ENCODE measurements at places on chromosomes 2 and 18. TPM values are rescaled to one million over a fixed set of nuclear protein-coding genes. Genes with fewer than 3 reads are reported as not detected.

DNA sequence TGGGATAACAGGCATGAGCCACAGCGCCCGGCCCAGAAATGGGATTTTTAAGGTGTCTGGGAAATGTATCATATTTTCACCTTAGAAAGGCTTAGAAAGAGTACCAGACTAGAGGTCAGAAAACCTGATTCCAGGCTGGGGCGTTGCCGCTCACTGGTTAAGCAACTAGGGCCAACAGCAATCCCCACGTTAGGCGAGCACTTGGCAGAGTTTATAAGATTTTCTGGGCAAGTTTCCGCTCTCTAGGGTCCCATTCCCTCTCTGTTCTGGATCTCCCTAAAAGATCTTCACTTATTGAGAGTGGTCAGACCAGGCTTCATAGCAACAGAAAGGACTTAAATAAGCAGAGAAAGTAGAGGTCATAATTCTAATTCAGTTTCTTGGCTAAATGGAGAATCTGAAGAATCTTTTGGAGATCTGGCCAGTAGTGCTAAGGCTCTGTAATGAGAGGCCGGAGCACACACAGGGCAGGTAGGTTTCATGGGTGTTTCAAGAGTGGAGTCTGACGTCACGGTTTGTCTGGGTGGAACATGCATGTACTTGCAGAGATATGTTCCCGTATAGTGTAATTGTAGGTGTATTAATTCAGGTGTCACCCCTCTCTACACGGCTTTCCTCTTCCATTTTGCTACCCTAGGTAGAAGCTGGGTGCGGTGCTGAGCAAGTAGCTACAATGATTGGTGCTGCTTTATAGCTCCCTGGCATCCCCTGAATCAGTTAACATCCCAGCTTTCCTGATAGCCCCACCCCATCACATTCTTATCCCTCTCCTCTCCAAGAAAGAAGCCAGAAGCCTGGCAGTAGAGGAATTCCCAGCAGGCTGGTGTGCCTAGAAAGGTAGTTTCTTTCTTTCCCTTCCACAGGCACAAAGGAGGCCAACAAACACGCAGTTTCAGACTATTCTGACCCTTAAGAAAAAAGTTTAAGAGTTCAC, 4.4 kb upstream of the SMAD7 start:
- no peak overlapping the region for H3K27ac ChIP-seq
- H3K36me3 ChIP-seq, result no peaks in the 10 kb centered on the region
- DNase-seq, result no peak
- H3K27me3 ChIP-seq, result no peaks in the 10 kb centered on the region
- peaks cover 12% of the 10 kb centered on the region for H3K4me1 ChIP-seq
- no peak overlapping the region for H3K4me3 ChIP-seq

GRCh38 chr18:22723773-22724172, 209.4 kb upstream of the RBBP8 start:
- H3K4me3 ChIP-seq, result no peak overlapping the region
- no peak for DNase-seq
- H3K4me1 ChIP-seq, result no peaks in the 10 kb centered on the region
- no peaks in the 10 kb centered on the region for H3K36me3 ChIP-seq
- H3K27ac ChIP-seq, result no peak overlapping the region
- no peaks in the 10 kb centered on the region for H3K27me3 ChIP-seq

GRCh38 chr18:79849328-79850207, 51.8 kb downstream of the KCNG2 start:
- no peaks in the 10 kb centered on the region for H3K36me3 ChIP-seq
- H3K27ac ChIP-seq, result no peak overlapping the region
- no peaks in the 10 kb centered on the region for H3K4me1 ChIP-seq
- no peak for DNase-seq

DNA sequence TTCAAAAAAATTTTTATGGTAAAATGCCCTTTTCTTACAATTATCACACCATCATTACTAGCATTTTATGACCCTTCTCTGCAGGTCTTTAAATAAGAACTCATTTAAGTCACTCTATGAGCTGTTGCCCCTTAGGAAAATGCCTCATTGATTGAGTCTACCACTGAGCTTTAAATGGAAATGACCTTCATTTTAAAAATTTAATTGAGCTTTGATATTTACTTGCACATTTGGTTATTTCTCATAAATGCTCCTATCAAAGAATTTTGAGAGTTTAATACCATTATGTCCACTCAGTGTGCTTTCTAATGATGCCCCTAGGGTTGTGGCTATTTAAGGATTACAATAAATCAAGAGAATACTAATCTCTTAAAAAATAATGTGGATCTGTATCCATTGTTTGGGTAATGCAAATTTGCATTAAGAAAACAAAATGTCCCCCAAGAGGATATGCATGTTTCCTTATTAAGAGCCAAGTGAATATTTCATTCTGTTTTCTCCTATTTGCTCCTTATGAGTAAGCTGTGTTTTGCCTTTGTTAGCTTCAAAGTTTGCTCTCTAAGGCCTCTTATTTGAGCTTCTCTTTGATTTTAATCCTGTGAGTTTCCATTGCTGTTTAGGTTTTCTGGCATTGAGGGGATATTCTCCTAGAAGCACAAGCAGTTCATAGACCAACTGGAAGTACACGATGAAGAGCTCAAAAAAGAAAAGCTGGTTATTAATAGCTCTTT, 69.8 kb downstream of the CERS6 start:
- H3K27ac ChIP-seq, result no peak overlapping the region
- peak; percentile 4 for DNase-seq
- peaks cover 14% of the 10 kb centered on the region for H3K4me1 ChIP-seq
- H3K27me3 ChIP-seq, result no peaks in the 10 kb centered on the region
- no peak overlapping the region for H3K4me3 ChIP-seq
- H3K36me3 ChIP-seq, result no peaks in the 10 kb centered on the region

- peaks cover 5% of the 10 kb centered on the region for H3K27me3 ChIP-seq
- DNase-seq, result no peak
- no peaks in the 10 kb centered on the region for H3K36me3 ChIP-seq
- H3K27ac ChIP-seq, result no peak overlapping the region
- H3K4me3 ChIP-seq, result no peak overlapping the region
- no peaks in the 10 kb centered on the region for H3K4me1 ChIP-seq
Measured at GRCh38 chr18:8253944-8254343, 355.3 kb upstream of the RAB12 start.

- H3K27ac ChIP-seq, result no peak overlapping the region
- peaks cover 19% of the 10 kb centered on the region for H3K4me1 ChIP-seq
- no peaks in the 10 kb centered on the region for H3K36me3 ChIP-seq
- H3K4me3 ChIP-seq, result no peak overlapping the region
- DNase-seq, result no peak
- H3K27me3 ChIP-seq, result no peaks in the 10 kb centered on the region
Measured at GRCh38 chr2:23513245-23513871, 128.4 kb downstream of the KLHL29 start.

DNA sequence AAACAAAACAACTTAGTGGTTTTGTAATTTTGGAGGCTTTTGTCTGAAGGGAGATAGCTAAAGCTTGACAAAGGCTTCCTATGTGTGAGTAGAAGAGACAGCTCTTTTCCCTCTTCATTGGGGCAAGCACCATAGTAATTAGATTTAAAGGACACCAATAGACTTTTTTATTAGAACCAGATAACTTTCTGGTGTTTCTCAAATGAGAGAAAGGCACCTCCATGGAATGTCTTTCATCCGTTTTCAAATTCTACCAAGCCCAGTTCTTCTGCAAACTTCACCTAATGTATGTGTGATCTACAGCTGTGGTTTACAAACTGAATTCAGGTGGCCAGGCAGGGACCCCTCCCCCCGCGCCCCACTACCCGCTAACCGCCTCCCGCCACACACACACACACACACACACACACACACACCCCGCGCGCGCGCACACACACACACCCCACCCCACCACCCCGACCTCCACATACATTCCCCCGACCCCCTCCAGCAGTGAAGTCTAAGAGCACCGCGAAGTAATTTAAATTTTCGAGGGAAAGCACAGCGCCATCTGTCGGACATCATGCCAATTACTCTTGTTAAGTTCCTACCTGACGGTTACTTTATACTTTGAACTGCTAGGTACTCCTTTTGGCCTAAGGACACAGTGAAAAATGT, 31.6 kb upstream of the PPP1R1C start:
- DNase-seq, result peak; percentile 89
- no peaks in the 10 kb centered on the region for H3K36me3 ChIP-seq
- no peaks in the 10 kb centered on the region for H3K27me3 ChIP-seq
- H3K4me1 ChIP-seq, result peaks cover 16% of the 10 kb centered on the region
- H3K4me3 ChIP-seq, result peak overlapping the region; percentile 44
- H3K27ac ChIP-seq, result peak overlapping the region; percentile 27

- H3K27me3 ChIP-seq, result no peaks in the 10 kb centered on the region
- H3K27ac ChIP-seq, result no peak overlapping the region
- H3K4me3 ChIP-seq, result no peak overlapping the region
- no peaks in the 10 kb centered on the region for H3K36me3 ChIP-seq
- no peaks in the 10 kb centered on the region for H3K4me1 ChIP-seq
- no peak for DNase-seq
Measured at GRCh38 chr18:46343931-46344372, 239.8 kb downstream of the HAUS1 start.

DNA sequence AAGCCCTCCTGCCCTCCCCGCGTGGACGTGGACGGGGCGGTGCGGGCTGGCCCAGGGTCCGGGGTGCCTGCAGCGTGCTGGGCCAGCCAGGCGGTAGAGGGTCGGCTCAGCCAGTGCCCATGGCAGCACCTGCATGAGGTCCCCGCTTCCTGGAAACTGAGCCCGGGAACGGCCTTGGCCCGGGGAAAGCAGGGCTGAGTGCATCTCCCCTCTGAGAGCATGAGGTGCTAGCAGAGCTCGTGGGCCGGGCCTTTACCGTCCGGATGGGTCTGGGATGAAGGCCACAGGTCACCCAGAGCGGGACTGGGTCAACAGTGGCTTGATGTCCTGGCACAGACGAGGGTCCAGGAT, 39.8 kb downstream of the TSHZ1 start:
- H3K4me3 ChIP-seq, result no peak overlapping the region
- H3K36me3 ChIP-seq, result no peaks in the 10 kb centered on the region

DNA sequence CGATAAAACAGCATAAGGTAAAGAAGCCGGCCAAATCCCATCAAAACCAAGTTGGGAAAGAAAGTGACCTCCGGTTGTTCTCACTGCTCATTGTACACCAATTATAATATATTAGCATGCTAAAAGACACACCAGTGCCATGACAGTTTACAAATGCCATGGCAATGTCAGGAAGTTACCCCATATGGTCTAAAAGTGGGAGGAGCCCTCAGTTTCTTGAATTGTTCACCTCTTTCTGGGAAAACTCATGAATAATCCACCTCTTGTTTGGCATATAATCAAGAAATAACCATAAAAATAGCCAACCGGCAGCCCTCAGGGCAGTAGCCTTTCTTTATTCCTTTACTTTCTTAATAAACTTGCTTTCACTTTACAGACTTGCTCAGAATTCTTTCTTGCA, 544.9 kb upstream of the SETBP1 start:
- no peak for DNase-seq
- H3K36me3 ChIP-seq, result no peaks in the 10 kb centered on the region
- H3K27ac ChIP-seq, result no peak overlapping the region
- no peaks in the 10 kb centered on the region for H3K4me1 ChIP-seq
- no peaks in the 10 kb centered on the region for H3K27me3 ChIP-seq
- no peak overlapping the region for H3K4me3 ChIP-seq

DNA sequence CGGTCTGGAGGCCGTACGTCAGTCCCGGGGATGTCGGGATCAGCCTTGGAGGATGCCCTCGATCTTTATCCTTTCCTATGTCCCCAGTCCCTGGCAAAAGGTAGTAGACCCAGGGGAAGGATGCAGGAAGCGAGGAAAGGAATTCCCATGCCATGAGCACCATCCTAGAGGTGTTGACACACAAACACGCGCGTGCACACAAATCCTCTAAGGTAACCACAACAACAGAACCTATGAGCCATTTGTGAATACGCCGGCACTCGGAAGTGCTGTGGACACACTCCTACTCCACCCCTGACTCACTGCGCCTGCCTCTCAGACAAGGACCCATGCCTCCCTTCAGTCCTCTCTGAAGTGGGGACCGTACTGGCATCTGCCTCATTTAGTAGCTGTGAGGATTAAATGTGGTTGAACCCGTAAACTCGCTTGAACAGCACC, 11.3 kb upstream of the MLPH start:
- DNase-seq, result no peak
- H3K27ac ChIP-seq, result peak overlapping the region; percentile 85
- peaks cover 6% of the 10 kb centered on the region for H3K4me1 ChIP-seq
- H3K27me3 ChIP-seq, result peaks cover 44% of the 10 kb centered on the region
- peak overlapping the region; percentile 75 for H3K4me3 ChIP-seq

DNA sequence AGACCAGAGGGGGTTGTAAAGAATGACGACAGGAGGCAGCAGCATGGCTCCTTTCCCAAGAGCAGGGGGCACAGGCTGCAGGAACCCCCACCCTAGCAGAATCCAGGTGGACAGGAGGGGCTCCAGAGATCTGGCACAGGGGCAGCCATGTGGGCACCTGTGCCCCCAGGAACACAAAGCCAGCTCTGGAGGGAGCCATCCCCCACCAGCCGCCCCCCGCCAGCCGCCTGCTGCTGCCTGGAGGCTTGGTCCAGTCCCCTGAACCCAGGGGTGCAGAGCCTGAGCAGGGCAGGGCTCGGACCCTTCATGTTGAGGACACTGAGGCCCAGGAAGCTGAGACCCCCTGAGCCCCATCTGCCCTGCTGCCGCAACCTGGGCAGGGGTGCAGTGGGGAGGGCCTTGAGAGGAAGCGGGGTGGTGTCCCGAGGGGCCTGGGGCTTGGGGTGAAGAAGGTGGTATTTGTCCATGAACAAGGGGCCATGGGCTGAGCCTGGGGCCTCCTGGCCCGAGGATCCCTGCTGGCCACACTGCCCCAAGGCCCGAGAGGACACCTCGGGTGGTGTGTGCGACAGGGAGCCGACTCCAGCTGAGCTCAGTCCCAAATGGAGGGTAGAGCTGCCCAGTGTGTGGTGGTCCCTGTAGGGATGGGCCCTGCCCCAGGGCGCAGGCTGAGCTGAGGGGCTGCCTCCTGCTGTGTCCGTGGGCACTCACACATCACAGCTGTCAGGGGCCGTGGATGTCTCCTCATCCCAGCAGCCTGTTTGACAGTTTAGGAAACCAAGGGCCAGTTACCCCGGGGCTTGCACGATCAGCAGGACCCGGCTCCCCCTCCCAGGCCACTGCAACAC, 39.8 kb upstream of the SNED1 start:
- H3K27me3 ChIP-seq, result no peaks in the 10 kb centered on the region
- H3K4me3 ChIP-seq, result no peak overlapping the region
- no peak for DNase-seq

GRCh38 chr2:37585982-37586621, 85.3 kb downstream of the CDC42EP3 start:
- peak; percentile 74 for DNase-seq
- no peaks in the 10 kb centered on the region for H3K36me3 ChIP-seq
- H3K4me1 ChIP-seq, result peaks cover 55% of the 10 kb centered on the region
- H3K4me3 ChIP-seq, result no peak overlapping the region
- peak overlapping the region; percentile 38 for H3K27ac ChIP-seq

DNA sequence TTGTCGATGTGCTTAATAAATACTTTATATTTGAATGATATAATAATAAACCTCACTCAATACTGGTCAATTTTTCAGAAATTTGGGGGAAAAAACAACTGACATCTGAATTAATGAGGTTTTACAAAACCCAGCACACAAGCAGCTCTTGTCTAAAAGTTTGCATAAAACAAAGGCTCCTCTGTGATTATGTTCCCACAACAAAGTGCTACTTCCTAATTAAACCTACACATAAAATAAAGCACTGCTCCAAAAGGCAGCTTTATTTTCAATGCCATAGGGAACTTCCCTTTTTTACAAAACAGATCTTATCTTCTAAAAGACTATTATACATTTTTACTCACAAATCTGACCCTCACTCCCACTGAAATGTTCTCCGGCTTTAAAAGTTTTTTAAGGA, 47.1 kb downstream of the LAMA1 start:
- no peaks in the 10 kb centered on the region for H3K4me1 ChIP-seq
- no peaks in the 10 kb centered on the region for H3K27me3 ChIP-seq
- H3K27ac ChIP-seq, result no peak overlapping the region

Gene FSHR
- not detected for total RNA-seq

Gene KLHL14
- total RNA-seq, result 1.3 TPM

Gene C2orf78
- total RNA-seq, result not detected

Gene CYRIA
- 183 TPM for total RNA-seq
